ENCODE measurements at places on chromosomes 6 and 20.

DNA sequence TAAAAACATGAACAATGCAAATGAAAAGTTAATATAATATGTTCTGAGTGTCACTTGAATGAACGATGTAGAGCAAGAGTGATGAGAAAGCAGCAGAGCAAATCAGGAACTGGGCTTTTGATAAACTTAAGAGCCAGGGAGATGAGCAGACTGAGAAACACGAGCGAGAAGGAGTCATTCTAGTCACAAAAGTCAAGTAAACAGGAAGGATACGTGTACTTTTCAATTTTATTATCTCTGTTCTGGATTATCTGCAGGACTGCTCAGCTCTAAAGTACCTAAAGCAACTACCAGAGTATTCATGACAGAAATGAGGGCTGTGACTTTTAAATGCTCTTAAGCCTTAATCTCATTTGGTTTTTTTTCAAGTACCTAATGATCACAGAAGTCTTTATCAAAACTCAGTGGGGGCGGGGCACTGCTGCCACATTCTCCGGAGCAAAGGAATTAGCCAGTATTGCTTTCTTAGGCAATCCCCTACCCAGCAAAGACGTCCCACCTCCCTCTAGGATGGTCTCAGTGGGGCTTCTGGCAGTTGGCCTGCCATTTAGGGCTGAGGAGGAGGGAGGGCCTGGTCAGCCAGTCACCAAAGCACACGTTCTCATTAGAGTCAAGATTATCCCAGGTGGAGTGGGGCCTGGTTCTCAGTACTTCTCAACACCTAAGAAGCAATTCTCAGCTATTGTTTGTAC, 8.6 kb downstream of the MAN1A1 start:
- ATAC-seq = peak; percentile 24

DNA sequence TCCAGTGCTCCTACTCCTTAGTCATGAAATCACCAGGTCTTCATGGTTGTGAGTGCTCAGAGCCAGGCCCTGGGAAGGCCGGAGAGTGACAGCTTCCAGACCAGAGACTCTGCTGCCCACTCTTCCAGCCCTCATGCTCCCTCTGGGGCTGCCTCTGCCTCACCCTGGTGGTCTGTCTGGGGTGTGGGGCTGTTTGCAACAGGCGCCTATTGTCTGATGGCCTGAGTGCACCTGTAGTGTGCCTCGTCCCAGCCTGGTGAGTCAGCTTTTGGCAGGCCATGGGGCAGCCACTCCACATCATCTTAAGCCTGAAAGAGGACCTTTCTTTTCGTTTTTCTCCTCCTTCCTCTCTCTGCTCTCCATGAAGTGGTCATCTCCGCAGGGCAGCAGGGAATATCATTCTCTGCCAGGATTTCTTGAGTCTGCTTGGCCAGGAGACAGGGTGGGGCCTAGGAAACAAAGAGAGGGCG, 173.8 kb downstream of the VEGFA start:
- no peak for ATAC-seq

GRCh38 chr20:62293946-62294345, 8.9 kb upstream of the ADRM1 start:
- ATAC-seq = no peak

- ATAC-seq = peak; percentile 65
Observed at GRCh38 chr6:148521586-148521985, 178.9 kb downstream of the SASH1 start.

DNA sequence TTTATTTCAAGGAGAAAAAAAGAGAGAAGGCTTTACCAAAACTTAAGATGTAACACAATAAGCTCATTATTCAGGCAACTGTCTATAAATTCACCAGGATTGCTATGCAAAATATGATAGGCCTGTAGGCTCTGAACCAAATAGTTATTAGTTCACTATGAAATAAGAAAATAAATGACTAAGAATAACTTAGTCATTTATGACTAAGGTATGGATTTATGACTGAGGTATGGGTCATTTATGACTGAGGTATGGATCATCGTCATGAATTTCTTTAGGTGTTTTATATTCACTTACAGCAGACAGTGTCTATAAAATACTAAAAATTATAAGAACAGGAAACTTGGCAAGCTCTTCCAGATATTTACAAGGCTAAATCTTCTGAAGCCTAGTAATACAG, 52.1 kb upstream of the SNX9 start:
- peak; percentile 89 for ATAC-seq

- no peak for ATAC-seq
Observed at GRCh38 chr20:41475503-41475902, 108.9 kb upstream of the EMILIN3 start.

DNA sequence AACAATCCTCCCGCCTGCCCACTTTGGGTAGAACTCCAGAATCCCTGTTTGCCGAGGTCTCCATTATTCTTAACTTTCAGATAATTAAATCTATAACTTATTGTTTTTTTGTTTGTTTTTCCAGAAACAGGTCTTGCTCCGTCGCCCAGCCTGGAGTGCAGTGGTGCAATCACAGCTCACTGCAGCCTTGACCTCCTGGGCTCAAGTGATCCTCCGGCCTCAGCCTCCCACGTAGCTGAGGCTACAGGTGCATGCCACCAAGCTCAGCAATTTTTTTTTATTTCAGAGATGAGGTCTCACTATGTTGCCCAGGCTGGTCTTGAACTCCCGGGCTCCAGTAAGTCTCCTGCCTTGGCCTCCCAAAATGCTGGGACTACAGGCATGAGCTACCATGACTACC, 28.8 kb downstream of the ZMYND8 start:
- ATAC-seq = no peak

GRCh38 chr6:147689398-147689797, 180.9 kb downstream of the SAMD5 start:
- ATAC-seq = no peak

- no peak for ATAC-seq
Observed at GRCh38 chr6:45816674-45817297, 198.9 kb downstream of the CLIC5 start.

- no peak for ATAC-seq
Observed at GRCh38 chr20:19833395-19833794, 75.3 kb downstream of the RIN2 start.

DNA sequence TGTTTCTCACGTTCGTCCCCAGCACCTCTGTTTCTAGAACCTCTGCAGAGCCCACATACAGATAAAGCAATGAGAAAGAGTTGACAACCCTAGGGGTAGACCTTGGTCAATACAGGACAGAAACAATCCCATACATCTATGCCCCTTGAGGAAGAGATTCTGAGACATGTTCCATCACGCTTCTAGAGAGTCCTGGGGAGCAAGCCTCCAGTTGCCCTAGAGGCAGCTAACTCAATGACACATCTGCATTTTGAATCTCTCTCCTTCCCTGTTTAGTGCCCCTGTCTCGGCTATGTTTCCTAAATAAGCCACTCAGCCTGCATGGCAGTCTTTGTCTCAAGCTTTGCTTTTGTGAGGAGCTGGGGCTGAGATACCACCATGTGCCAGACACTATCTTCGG, 435.3 kb downstream of the CD83 start:
- ATAC-seq = no peak

DNA sequence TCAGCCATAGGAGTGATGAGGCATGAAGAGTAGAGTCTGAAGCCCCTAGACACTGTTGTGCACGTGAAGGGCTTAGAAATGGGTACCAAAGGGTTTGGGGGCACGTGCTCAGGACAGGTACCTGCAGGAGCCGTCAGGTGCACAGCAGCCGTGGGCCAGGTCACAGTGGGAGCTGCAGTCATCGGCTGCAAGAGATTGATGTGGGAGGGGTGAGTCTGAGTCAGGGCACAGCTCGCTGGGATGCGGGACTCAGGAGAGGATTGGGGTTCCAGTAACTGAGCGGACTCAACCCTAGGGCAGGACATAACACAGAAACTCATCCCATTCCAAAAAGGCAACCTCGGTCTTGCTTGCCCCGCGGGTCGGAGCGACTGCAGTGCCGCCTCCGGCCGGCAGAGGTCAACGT, 1.1 kb downstream of the DLK2 start:
- peak; percentile 53 for ATAC-seq

- ATAC-seq = no peak
Observed at GRCh38 chr20:24106801-24107445, 118.3 kb upstream of the GGTLC1 start.

GRCh38 chr20:56430957-56431356, 18.9 kb downstream of the CASS4 start:
- no peak for ATAC-seq

- ATAC-seq = no peak
Observed at GRCh38 chr20:1631309-1632151, 11.7 kb upstream of the SIRPB1 start.
